ENCODE measurements at places on chromosomes 2 and 18.
A peak's percentile ranks its signal among the peaks of the same experiment; 100 is the strongest.

- peak; percentile 12 for DNase-seq
Observed at GRCh38 chr2:29010946-29011345, 29.8 kb downstream of the TOGARAM2 start.

- no peak for DNase-seq
Observed at GRCh38 chr2:40292291-40292690, 159.6 kb downstream of the SLC8A1 start.

DNA sequence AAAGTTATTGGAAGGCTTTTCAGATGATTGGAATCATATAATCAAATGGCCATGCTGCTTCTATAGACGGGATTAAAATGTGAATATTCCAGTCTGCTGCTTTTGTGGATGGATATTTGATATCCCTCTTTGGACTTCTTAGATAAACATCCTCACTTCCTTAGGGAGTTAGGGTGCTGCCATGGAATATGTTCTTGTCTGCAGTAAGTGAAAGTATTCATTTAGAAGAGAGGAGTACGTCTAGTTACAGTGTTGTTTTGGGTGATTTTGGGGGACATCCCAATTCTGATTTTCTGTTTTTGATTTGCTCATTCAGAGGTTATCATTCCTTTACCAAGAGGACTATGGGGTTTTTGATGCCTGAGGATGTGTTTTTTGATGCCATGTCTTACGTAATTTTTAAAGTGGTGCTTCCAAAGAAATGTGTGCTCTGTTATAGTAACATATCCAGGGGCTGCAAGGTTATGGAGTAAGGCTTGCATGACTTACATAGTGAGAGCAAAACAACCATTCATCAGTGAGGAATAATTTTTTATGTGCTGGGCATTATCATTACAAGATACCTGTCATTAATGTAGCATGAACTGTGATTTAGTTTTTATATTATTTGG is 33.6 kb downstream of the ASXL3 start:
- no peak for DNase-seq

DNA sequence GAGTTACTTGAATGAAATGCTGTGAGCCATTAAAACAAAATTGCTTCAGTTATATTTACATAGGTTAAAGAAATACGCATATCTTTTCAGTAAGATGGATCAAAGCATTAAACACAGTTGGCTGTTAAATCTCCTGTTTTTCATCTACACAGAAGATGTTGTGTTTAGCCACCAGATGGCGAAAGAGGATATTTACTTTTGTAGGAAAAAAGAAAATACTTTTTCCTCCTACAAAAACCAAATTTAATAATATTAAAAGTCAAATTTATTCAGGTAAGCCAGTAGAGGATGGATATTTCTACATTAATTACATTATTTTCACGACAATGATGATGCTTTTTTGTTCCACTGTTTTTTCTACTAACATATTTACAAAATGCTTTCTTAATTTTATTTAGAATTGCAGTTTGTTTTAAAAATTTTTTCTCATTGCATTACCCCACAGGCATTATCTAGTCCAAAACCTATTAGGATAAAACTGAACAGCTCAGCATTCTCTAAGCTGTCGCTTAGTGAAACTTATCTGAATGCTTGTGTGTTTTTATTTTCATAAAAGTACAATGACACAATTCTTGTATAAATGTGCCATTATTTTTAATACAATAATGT is 173.7 kb downstream of the ASXL3 start:
- no peak for DNase-seq

- DNase-seq: no peak
Observed at GRCh38 chr2:164514491-164514890, 106.8 kb downstream of the GRB14 start.

DNA sequence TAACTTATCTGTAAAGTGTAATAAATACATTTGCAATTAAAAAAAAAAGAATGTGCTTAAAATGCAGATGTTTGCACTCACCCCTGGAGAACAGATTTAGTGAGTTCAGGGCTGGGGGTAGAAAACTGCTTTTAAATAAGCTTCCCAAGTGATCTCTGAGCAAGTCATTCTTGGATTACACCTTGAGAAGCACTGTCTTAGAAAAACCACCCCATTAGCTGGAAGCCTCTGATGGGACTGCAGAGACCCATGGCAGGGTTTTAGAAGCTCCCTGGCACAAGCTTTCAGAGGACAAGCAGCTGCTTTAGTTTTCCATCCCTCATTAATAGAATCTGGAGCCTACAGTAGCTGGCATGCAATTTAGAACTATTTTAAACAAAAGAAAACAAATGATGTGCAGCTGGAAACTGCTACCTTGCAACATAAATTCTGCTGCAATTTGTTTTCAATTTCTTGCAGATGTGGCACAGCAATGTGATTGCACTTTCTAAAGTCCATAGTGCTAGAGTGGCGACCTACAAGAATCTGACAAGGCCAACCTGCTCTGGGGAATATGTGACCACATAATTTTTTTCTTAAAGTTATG is 141.5 kb downstream of the CDC42EP3 start:
- no peak for DNase-seq

DNA sequence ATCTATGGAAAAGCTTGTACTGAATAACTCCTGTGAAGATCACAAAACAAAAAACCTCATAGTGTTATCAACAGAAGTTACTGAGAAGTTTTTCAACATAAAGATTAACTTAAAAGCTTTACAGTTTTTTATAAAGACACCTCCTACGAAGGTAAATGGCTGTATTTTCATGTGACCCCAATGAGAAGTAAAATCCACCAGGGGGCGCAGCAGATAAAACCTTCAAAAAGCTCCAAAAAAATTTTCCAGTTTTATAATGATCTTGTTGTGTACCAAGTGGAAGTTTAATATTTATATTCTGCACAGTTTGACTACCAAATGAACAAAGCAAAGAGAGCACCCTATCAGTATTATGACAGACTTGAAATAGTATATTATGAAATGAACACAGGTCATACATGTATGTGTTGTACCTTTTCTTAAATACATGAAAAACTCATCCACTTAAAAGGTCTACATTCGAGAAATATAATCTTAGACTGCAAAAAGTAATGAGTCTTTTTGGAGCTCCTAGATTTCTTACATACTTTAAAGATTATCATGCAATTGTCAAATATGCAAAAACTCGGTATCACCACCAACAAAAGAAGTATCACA is 38.5 kb downstream of the PNO1 start:
- peak; percentile 30 for DNase-seq

DNA sequence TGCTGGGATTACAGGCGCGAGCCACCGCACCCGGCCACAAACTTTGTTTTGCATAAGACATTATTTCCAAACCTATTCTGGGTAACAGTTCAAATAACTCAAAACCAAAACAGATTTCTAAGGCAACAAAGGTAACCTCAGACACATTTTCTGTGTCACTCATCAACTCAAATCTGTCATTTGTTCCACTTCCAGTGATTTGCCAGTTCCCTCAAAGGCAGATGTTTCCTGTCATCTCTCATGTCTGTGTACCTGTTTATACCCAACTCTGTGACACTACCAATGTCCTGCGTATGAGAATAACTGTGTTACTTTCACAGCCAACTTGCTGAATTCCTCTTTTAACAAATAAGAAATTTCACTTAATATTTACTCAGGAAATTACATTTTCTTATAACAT is 54.4 kb downstream of the SCN3A start:
- no peak for DNase-seq

- DNase-seq: no peak
Observed at GRCh38 chr2:7881466-7881865, 800.4 kb upstream of the ID2 start.

- DNase-seq: no peak
Observed at GRCh38 chr18:23351521-23351920, 101.6 kb upstream of the RIOK3 start.

DNA sequence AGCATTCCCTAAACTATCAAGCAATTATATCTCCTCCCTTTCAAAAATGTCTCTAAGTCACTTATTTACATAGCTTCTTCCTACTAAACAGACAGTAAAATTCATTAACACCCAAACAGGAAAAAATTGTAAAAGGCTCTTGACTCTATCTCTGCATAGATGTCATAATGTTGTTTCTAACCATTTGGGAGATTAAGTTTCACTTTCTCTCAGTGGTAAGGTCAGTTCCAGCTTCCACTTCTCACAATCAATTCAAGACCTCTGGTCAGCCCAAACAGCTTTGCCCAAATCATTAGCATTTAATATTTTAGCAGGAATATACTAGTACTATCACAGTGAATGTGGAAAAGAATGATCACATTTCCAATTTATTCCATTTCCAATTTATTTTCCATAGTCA is 374.3 kb upstream of the MC4R start:
- DNase-seq: no peak

GRCh38 chr2:960061-960736 is 9.6 kb downstream of the SNTG2 start:
- DNase-seq: no peak

DNA sequence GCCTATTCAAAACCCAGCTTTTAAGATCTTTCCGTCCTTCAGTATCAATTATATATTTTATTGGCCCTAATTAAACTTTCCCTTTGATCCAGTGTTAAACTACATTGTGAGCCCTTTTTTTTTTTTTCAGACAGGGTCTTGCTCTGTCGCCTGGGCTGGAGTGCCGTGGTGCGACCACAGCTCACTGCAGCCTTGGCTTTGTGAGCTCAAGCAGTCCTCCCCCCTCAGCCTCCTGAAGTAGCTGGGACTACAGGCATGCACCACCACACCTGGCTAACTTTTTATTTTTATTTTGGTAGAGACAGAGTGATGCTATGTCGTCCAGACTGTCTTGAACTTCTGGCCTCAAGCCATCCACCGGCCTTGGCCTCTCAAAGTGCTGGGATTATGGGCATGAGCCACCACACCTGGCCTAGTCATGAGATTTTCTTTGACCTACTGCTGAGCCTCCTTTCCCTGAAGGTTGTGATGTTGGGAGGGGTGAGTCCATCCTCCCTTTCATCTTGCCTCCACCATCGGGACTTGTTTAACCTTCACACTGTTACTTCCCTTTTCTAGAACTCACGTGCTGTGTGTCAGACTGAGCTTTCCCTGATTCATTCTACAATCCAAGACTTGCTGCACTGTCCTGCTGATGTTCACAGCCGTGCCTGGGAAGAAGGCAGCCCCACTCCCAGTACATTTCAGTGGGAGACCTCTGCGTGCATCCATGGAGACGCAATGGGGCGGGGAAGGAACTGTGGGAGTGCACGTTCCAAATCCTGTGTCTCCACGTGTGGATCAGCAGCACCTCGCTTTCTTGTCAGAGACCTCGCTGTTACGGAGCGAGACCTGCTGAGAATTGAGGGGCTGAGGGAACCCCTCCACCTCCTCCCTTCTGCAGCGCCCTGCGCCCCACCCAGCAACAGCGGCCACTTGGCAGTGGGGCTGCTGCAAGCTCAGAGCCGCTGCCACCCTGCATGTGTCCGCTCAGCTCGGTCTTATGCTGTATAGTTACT is 10.8 kb downstream of the OXER1 start:
- no peak for DNase-seq

- DNase-seq: no peak
Observed at GRCh38 chr2:17272170-17272569, 246.1 kb downstream of the RAD51AP2 start.

- DNase-seq: no peak
Observed at GRCh38 chr18:53754154-53754553, 470.3 kb downstream of the MBD2 start.

- no peak for DNase-seq
Observed at GRCh38 chr18:26470011-26470637, 78.2 kb downstream of the KCTD1 start.

GRCh38 chr2:63544017-63544627 is 44.2 kb downstream of the WDPCP start:
- no peak for DNase-seq

DNA sequence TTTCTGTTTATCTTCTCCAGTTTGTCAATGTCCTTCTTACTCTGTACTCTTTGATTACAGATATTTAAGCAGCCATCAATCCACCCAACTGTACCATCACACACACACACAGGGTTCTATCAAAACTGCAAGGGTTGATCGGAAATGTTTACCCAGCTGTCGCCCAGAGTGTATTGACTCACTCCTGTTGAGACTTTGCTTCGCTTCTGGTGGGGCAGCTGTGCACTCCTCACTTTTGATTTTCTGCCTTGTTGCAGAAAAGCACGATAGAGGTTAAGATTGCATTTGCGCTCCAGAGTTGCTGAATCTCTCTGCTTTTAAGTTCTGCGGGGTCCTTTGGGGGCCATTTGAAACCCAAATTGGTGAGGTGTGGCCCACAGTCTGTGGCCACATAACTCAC is 216.2 kb downstream of the SETBP1 start:
- DNase-seq: no peak

DNA sequence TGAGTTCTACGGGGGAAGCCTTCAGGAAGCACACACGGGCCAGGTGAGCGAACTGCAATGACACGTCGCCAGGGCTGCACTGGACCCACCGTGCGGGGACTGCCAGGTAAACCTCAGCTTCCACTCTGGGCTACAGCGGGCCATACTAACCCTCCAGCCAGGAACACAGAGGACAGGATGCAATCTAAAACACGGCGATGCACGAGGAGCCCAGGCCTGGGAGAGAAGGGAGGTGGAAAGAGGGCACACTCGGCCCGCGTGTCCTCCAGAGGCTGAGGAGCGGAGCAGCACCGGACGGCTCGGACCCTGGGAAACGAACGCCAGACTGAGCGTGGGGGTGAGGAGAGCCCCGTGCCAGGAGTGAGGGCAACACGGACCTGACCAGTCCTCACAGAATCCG is 69.3 kb downstream of the HDAC4 start:
- no peak for DNase-seq

GRCh38 chr2:64786343-64787018 is 132.8 kb upstream of the SERTAD2 start:
- DNase-seq: no peak

DNA sequence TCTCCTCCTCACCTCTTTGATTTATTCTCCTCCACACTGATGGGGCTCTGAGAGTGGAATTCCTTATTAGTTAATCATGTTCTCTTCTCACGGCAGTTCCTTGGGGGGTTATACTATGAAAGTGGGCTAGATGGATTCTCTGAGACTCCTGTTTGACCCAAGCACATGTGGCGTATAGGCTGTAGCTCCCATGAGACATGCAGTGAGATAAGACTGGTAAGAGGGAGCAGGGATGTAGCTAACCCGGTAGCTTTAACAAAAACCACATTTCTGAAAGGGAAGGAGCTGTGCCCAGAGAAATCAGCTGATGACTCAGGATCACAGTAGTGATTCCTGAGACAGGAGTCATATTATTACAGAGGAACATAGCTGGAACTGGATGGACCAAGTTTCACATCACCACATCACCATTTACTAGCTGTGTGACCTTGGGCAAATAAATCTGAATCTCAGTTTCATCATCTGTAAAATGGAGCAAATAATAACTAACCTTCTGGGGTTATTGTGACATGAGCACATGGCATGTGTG is 82.9 kb downstream of the CRIM1 start:
- DNase-seq: no peak

DNA sequence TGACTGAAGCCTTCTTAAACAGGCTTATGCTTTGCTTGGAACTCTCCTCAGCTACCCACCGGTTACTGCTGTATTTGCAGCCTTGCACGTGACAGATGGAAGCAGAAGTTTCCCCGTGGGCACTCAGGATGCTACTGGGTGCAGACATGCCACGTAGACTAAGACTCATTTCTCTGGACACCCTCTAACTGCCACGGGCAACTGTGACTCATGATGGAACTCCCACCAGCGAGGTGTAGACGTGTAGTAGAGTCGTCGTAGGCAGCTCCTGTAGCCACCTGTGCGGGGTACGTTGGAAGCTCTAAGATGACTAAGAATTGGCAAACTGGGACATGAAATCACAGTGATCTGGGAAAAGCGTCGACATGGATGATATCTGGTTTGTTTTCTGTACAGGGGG is 27.5 kb downstream of the TSHZ1 start:
- DNase-seq: no peak

GRCh38 chr2:175853616-175853890 is 148.5 kb downstream of the LNPK start:
- DNase-seq: no peak

GRCh38 chr2:26330114-26330549 is 15.8 kb upstream of the SELENOI start:
- peak; percentile 74 for DNase-seq
